Colonic mucosa (tissue), 4 donors: ENCODE measurements at places on chromosomes 7 and 10.
A peak's percentile ranks its signal among the peaks of the same experiment; 100 is the strongest.

- no peak for DNase-seq
These were observed 450.5 kb downstream of the DNAJB6 start for GRCh38 chr7:157787275-157787701.

DNA sequence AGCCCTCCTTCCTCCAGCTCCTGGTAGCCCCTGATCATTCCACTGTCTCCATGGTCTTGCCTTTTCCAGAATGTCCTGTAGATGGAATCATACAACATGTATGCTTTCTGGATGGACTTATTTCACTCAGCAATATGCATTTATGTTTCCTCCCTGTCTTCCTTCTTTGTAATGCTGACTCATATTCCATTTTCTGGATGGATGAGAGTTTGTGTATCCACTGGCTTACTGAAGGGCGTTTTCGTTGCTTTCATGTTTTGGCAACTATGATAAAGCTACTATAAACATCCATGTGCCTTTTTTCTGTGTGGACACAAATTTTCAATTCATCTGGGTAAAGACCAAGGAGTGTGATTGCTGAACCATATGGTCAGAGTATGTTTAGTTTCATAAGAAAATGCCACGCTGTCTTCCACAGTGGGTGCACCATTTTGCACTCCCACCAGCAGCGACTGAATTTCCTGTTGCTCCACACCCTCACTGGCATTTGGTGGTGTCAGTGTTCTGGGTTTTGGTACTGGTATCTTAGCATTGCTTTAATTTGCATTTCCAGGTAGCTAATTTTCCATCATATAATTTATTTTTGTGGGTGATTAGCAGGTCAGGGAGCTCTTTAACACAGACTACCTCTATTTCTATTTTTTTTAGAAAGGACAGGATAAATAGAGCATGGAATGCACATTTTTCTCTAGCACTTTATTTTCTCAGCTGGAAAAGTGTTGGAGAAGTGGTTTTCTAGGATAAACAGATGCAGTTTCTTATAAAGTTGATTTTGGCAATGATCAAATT is 252.2 kb downstream of the WDR37 start:
- no peak for DNase-seq

DNA sequence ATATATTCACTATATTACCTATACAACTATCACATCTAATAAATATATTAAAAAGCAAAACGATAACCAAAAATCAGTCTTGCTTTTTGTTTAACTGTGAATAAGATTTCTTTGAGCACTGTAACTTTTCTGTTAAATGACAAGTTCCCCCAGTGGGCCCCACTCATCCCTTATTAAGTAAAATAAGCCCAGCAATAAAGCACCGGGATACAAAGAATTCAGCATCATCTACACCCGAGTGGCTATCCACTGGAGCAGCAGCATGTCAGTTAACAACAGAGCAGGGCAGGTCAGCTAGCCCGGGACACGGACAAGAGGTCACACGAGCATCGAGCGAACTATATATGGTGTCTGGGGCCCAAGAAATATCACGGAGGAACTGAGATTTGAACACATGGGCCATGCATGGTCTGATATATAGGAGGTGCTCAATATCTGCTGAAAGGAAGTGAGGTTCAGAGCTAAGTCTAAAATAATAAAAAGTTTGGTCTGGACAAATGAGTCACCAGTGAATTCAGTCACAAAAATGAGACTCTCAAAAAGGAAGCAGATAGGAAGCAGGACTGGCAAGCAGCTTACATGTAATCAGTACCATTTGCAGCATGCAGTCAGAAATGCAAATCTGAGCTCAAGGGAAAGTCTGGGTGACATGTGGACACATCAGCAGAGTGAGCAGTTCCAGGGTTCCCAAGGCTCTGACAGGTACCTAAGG is 4.1 kb downstream of the ERCC6 start:
- no peak for DNase-seq

GRCh38 chr7:148669927-148670326 is 28.8 kb upstream of the CUL1 start:
- no peak for DNase-seq

- DNase-seq: peak; percentile 20
These were observed 203.2 kb upstream of the SEMA3E start for GRCh38 chr7:83852136-83852535.

DNA sequence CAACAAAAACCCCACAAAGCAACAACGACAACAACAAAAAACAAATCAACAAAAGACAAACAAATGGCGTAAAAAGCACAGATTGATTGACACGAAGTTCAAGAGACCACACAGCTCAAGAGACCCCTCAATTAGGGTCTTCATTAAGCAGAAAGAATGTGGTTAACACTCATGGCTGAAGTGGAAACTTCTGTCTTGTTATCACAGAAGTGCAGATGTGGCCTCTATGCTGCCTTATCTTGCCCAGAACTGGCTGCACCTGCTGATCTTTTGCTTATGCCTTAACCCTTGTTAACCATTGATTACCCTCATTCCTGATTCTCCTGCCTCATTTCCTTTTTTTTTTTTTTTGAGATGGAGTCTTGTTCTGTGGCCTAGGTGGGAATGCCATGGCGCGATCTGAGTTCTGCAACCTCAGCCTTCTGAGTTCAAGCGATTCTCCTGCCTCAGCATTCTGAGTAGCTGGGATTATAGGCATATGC is 3.5 kb upstream of the DAGLB start:
- no peak for DNase-seq

GRCh38 chr7:111009526-111010040 is 81.3 kb upstream of the LRRN3 start:
- no peak for DNase-seq

GRCh38 chr10:61389887-61390286 is 63.3 kb downstream of the TMEM26 start:
- DNase-seq: no peak

DNA sequence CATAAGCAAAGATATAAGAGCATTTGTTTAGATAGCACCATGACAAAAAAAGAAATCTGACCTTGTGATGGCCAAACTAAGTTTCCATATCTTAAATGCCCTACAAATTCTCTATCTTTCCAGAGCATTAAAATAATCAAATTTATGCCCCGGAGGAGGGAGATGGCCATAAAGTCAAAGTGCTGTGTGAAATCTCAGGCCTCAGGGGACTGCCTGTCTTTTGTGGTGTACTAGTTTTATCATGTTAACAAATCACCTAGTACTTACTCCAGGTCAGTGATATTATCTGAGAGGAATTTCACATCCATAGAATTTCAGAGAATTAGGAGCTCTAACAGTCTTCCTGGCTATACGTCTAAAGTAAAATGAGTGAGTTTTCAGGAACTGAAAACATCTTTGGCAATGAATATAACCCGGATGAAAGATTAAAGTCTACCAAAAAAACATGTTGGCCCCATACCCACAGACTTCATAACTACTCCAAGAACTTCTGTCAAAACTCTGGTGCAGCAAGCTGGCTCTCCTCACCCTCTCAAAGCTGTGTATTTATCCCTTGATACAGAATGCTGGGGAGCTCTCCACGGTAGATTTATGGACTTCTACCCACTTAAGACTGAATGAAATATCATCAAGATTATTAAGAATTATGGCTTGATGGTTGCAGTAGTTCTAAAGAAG is 682.8 kb downstream of the SORCS1 start:
- DNase-seq: no peak

DNA sequence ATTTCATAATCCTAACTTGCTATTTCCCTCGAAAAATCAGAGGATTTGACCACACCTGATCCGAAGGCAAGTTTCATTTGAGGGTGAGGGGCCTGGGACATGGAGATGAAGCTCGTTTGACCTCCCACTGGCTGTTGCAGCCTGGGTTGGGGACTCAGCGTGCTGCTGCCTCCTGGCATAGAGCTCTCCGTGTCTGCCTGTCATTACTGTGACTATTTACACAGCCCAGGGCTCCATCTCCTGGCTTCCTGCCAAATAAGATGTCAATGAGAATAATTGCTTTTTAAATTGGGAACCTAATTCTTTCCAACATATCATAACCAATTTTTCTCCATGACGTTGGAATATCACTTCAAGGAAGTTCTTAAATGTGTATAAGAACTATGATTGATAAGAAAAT is 139.3 kb upstream of the COBL start:
- DNase-seq: no peak
